NCI-H1436 (cell line): ENCODE measurements at places on chromosomes 3 and 15.

- no peak for DNase-seq
These were observed 459.3 kb upstream of the AGTR1 start for GRCh38 chr3:148238421-148238821.

DNA sequence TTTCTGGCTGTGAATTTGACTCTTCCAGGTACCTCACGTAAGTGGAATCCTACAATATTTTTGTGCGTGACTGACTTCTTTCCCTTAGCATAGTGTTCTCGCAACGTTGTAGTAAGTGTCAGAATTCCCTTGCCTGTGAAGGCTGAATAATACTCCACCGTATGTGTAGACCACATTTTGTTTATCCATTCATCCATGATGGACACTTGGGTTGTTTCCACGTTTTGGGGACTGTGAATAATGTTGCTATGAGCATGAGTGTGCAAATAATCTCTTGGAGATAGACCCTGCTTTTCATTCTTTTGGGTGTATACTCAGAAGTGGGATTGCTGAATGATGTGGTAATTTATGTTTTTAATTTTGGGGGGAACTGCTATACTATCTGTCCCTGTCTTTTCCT lies 82.2 kb downstream of the APBA2 start:
- no peak for DNase-seq

- DNase-seq, result no peak
These were observed 368.3 kb upstream of the DCBLD2 start for GRCh38 chr3:99269606-99270351.

DNA sequence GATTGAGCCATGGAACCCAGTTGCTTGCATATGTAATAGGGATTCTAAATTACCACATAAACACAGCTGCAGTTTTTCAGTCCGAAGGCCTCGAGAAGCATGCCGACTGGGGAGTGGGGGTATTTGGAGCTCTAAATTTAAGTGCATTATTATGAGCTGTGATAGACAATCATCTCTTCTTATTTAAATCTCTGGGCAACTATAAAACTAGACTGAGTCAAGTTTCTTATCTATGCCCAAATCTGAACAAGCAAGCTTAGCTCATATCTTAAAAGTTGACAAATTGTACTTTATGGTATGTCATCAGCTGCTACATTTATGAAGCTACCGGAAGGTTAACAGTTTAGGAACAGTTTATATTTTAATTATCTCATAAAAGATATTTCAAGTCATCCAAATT lies 19.5 kb upstream of the THRB start:
- no peak for DNase-seq
